ENCODE measurements at places on chromosomes 11 and 22.
A peak's percentile ranks its signal among the peaks of the same experiment; 100 is the strongest.

- H3K4me3 ChIP-seq: no peak overlapping the region
- no peaks in the 10 kb centered on the region for H3K36me3 ChIP-seq
- DNase-seq: no peak
- H3K27ac ChIP-seq: no peak overlapping the region
- no peaks in the 10 kb centered on the region for H3K4me1 ChIP-seq
- peaks cover 16% of the 10 kb centered on the region for H3K27me3 ChIP-seq
Observed at GRCh38 chr11:72637926-72638325, 36.3 kb downstream of the PDE2A start.

DNA sequence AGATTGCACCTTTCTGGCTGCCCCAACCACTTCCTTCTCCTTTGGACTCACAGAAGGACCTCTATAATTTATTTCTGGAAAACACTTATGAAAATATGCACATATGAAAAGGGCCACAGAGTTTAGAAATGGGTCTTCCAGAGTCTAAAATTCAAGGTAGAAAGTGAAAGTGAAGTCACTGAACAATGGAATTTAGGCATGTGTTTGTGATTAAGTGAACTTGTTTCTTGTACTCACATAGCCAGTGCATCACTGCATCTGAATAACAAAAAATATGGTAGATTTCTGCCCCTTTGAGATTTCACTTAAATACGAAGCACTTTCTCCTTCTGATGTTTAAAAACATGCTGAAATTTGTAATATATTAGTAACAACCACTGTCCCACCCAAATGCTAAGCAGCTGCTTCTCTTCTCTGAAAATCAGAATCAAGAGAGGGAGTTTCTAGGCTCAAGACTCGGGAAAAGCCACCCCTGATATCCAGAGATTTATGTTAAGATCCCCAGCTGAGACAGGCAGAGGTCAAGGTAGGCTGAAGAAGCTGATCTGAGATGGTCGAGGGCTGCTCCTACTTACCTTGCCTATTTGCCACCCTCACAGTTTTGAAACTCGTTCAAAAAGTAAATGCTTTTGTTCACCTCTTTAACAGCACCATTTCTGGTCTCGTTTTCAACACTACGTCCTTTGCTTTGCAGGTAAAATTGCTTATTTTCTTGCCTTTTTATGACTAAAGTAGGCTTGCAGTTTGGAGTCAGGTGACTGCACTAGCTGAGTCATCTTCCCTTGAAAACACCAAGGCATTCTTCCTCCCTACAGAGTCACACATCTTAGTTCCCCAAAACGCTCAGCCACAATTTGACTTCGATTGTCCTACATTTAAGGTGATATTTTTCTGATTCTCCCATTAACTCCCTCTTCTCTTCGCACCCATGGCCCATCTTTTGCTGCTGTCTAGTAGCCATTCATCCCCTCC, at the start of gene XKR3:
XKR3 (minus strand) TSS at position 696 of the 972 bp plus-strand sequence. CDS start 17,338 bp downstream, outside the sequence.
- H3K27ac ChIP-seq: peak within 1 kb of the TSS; percentile 75
- no peaks in the 10 kb centered on the region for H3K27me3 ChIP-seq
- H3K4me1 ChIP-seq: peaks cover 28% of the 10 kb centered on the region
- peak within 1 kb of the TSS; percentile 54 for H3K4me3 ChIP-seq
- H3K36me3 ChIP-seq: peaks cover 3% of the 10 kb centered on the region

DNA sequence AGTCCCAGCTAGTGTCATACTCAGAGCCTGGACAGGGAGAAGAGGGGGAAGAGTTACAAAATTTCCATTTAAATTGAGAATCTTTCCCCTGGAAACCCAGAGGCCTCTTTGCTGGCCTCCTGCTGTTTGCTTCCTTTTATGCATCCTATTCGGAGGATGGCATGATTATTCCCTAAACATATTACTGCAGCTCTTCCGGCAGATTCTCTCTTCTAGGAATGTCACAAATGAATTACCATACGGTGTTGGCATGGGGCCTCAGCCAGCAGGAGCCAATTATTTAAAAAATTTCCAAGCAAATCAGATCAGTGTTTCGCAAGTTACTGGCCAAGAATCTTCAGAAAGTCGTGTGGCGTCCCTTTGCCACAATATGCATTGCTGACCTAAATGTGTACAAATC, 326.7 kb upstream of the NCAM1 start:
- H3K27me3 ChIP-seq: peaks cover 11% of the 10 kb centered on the region
- H3K27ac ChIP-seq: no peak overlapping the region
- H3K4me1 ChIP-seq: no peaks in the 10 kb centered on the region
- DNase-seq: no peak
- H3K36me3 ChIP-seq: no peaks in the 10 kb centered on the region

- no peak overlapping the region for H3K27ac ChIP-seq
- no peak overlapping the region for H3K4me3 ChIP-seq
- H3K36me3 ChIP-seq: no peaks in the 10 kb centered on the region
Observed at GRCh38 chr11:36746886-36747710, 149.1 kb upstream of the RAG2 start.

- H3K27ac ChIP-seq: no peak overlapping the region
- no peak overlapping the region for H3K4me3 ChIP-seq
- peaks cover 3% of the 10 kb centered on the region for H3K4me1 ChIP-seq
- DNase-seq: no peak
- H3K27me3 ChIP-seq: no peaks in the 10 kb centered on the region
Observed at GRCh38 chr11:132336781-132337535, 966.5 kb downstream of the NTM start.

GRCh38 chr11:78256962-78257361, 68.2 kb downstream of the USP35 start:
- H3K27me3 ChIP-seq: no peaks in the 10 kb centered on the region
- no peak overlapping the region for H3K4me3 ChIP-seq
- no peak for DNase-seq
- H3K4me1 ChIP-seq: peaks cover 35% of the 10 kb centered on the region
- H3K36me3 ChIP-seq: peaks cover 60% of the 10 kb centered on the region
- no peak overlapping the region for H3K27ac ChIP-seq

GRCh38 chr11:128519338-128519737, 68.0 kb downstream of the ETS1 start:
- DNase-seq: no peak
- H3K27me3 ChIP-seq: no peaks in the 10 kb centered on the region
- H3K36me3 ChIP-seq: peaks cover 78% of the 10 kb centered on the region
- H3K4me3 ChIP-seq: peak overlapping the region; percentile 97

DNA sequence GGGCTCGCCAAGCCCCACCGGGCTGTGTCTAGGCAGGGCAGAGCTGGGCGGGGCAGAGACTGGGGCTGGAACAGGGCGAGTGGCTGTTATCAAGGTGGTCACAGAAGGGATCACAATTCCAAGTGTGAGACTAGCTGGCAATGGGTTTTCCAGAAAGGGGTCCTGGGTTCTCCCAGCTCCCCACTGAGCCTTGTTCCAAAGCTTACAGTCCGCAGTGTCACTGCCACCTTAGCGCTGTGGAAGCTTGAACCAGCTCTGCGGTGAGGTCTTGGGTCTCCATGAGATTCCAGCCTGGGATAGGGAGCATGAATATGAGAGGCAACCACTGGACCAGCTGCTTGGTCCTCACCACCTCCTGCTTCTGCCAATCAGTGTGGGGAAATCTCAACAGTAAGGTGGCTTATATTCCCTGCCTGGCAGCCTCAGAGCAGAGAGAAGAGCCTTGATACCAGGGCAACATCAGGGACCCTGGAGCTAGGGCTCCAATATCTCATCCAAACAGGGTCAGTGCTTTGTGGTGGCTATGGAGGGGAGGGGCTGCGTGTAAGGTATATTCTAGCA, 831 bp downstream of the CD44 start:
- H3K4me3 ChIP-seq: peak overlapping the region; percentile 87
- H3K27ac ChIP-seq: peak overlapping the region; percentile 87
- peaks cover 51% of the 10 kb centered on the region for H3K4me1 ChIP-seq
- no peak for DNase-seq
- H3K27me3 ChIP-seq: peaks cover 9% of the 10 kb centered on the region

DNA sequence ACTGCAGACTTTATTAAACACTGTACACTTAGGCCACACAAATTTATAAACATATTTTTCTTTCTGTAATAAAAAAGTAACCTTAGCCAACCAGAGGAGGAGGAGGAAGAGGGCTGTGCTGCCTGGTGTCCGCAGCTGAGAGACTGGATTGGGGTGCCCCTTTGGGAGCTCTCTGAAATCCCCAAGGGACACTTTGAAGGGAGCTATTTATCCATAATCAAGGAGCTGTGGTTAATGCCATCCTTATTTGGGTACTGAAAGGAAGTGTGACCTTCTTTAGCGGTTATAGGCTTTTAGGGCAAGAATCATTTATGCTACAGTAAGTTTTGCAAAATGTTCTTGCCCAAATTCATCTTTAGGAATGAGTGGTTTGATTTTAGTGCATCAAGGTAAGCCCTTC, 125.8 kb downstream of the RASSF10 start:
- DNase-seq: no peak
- no peaks in the 10 kb centered on the region for H3K36me3 ChIP-seq
- H3K4me3 ChIP-seq: no peak overlapping the region
- no peak overlapping the region for H3K27ac ChIP-seq
- peaks cover 12% of the 10 kb centered on the region for H3K27me3 ChIP-seq

DNA sequence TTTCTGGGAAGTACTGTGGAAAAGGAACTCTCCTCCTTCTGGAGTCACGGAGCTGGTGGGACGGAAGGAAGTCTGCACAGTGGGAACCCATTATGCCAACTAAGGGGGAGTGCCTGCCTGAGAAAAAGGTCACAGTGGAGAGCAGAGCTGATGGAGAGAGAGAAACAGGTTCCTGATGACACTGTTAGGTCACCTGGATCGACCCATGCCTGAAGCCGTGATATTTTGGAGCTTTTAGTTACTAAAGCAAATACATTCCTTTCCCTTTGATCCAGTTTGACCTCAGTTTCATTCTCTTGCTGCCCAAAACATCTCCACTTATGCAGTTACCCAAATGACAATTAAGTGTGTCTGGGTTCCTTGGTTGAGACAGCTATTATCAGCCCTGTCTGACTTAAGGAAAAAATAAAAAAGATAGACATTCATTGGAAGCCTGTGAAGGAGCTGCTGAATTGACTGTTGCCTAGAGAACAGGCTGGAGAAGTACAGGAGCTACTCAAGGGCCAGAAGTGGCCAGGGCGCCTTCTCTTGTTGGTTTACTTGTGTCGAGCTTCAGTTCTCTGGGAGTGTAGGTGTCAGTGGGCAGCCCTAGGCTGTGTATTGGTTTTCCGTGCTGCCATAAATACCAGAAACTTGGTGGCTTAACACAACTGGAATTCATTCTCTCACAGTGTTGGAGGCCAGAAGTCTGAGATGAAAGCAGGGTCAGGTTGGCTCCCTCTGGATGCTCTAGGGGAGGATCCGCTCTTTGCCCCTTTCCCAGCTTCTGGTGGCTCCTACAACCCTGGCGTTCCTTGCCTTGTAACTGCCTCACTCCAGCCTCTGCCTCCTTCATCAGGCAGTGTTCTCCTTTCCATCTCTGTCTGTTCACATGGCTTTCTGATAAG, 13.6 kb downstream of the MRGPRD start:
- H3K4me3 ChIP-seq: no peak overlapping the region
- H3K36me3 ChIP-seq: peaks cover 12% of the 10 kb centered on the region
- H3K27ac ChIP-seq: no peak overlapping the region
- no peak for DNase-seq

- H3K27ac ChIP-seq: no peak overlapping the region
- no peak for DNase-seq
- H3K4me1 ChIP-seq: no peaks in the 10 kb centered on the region
- H3K27me3 ChIP-seq: no peaks in the 10 kb centered on the region
- H3K4me3 ChIP-seq: no peak overlapping the region
- no peaks in the 10 kb centered on the region for H3K36me3 ChIP-seq
Observed at GRCh38 chr11:21369947-21370346, 700.6 kb downstream of the NELL1 start.

DNA sequence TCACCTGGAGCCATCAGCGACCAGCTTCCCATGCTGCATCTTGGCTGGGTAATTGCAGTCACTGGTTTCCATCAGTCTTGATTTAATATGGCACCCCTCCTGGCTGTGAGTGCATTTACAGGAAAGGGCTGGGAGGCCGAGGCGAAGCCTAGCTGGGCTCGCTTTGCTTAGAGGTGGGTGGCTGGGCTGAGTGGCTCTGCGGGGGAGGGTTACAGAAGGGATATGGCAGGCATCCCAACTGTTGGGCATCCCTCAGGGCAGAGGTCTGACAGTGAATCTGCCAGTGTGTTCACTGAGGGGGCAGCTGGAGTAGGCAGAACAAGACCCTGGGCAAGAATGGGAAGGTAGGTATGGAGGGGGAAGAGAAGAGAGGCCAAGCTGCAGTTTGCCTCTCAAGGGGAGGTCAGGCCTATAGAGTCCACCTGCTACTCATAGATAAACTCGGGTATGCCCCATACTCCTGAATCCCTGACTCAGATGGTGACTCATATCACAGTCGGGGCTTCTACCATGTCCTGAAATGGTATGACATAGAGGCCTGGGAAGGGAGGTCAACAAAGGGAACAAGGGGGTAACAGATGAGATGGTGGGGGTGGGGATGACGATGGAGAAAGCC, 77.5 kb upstream of the PHOX2A start:
- DNase-seq: no peak

DNA sequence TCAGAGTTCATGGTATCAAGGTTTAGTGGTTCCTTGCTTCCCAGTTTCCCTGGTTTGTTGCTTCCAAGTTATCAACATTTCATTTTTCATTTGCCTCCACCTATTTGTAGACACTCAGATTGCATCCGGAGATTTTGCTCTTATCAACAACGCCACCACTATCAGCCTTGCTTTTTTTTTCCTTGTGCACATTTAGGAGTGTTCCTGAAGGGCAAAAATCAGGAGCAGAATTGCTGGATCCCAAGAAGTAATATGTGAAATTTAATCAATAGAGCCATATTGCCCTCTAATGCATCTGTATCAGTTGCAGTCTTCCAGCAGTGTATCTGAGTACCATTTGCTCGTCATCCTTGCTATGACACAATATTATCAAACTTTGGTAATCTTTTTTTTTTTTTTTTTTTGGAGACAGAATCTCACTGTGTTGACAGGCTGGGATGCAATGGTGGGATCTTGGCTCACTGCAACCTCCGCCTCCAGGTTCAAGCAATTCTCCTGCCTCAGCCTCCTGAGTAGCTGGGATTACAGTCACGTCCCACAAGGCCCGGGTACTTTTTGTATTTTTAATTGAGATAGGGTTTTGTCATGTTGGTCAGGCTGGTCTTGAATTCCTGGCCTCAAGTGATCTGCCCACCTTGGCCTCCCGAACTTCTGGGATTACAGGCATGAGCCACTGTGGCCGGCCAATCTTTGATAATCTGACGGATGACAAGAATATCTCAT, 42.1 kb upstream of the SEPTIN5 start:
- no peaks in the 10 kb centered on the region for H3K4me1 ChIP-seq
- no peak overlapping the region for H3K4me3 ChIP-seq
- H3K27ac ChIP-seq: no peak overlapping the region
- peaks cover 5% of the 10 kb centered on the region for H3K27me3 ChIP-seq
- no peaks in the 10 kb centered on the region for H3K36me3 ChIP-seq

DNA sequence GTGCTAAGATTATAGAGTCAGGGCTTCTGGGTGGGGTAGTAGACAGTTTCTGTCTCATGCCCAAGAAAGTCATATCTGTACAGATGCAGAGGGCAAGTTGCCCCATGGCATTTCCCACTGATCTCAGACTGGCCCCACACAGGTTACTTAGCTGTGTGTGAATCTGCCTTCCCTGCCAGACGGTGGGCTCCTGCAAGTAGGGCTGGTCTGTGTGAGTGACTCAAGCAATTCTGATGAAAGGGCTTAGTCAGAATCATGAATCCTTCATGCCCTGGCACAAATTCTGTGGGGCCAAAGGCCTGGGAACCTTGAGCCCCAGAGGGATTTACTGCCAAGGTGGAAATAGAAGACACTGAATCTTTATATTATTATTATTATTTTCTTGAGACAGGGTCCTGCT, 30.4 kb downstream of the USH1C start:
- no peak overlapping the region for H3K27ac ChIP-seq
- no peaks in the 10 kb centered on the region for H3K36me3 ChIP-seq
- no peak overlapping the region for H3K4me3 ChIP-seq
- H3K4me1 ChIP-seq: no peaks in the 10 kb centered on the region
- peaks cover 34% of the 10 kb centered on the region for H3K27me3 ChIP-seq

- DNase-seq: no peak
- H3K27ac ChIP-seq: no peak overlapping the region
- H3K4me3 ChIP-seq: no peak overlapping the region
- H3K27me3 ChIP-seq: no peaks in the 10 kb centered on the region
- peaks cover 27% of the 10 kb centered on the region for H3K4me1 ChIP-seq
Observed at GRCh38 chr22:35349704-35350538, 31.0 kb upstream of the HMOX1 start.
